NAMALWA (cell line): ENCODE measurements at places on chromosomes 2 and 18.

DNA sequence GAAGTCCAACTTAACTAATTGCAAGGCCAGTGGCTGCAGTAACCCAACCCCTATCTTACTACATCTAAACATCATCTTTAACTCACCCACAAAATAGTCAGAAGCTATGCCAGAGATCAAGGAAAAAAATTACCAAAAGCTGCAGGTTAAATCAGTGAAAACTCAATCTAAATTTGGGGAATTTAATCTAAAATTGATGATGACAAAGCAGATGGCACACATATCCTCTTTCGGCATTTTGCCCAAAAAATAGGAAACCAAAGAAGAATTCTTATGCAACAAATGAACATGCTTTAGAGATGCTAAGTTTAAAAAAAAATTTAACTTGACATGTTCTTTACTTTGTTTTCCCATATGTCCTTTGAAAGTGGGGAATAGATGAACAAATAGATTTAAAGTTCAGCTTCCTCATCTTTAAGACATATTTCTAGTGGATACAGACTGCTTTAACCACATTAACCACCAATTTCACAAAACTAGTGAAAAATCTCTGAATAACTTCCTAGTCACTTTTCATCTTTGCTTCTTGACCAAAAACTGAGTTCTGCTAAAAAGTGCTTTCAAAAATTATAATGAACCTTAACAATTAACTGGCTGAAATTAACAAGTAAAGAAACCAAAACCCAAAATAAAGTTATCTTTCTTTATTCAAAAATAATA, 74.3 kb upstream of the CCDC150 start:
- DNase-seq = no peak

GRCh38 chr2:47420214-47420613, 17.3 kb downstream of the MSH2 start:
- no peak for DNase-seq

DNA sequence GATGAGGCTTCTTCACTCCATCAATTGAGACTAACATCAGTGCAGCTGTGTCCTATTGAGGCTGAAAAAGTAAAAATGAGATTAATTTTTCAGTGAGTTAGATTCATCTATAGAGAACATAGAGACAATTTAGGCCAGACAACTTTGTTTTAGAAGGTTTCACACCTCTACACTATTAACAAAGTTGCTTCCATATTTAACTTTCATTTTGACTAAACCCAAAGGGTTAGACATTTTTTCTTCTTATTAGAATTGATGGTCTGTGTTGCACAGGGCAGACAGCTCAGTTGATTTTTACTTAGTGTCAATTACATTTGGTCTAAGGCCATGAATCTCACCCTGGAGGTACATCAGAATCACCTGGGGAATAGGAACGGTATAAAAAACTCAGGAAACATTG, 130.2 kb upstream of the NXPH2 start:
- DNase-seq = no peak

GRCh38 chr2:119181791-119182445, 23.4 kb upstream of the C1QL2 start:
- no peak for DNase-seq

GRCh38 chr2:37679072-37679695, 7.7 kb upstream of the CDC42EP3 start:
- DNase-seq = no peak

DNA sequence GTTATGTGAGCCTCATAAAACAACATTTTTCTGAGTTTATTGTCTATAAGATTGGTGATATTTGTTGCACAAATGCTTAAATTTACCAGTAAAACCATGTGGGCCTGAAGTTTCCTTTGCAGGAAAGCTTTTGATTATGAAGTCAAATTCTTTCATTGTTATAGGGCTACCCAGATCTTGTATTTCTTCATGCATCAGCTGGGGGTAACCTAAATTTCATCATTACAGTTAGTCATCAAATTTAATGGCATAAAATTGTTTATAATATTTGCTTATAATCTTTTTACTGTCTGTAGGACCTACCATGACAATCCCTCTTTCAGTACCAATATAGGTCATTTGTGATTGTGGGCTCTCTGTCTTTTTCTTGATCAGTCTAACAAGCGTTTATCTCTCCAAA, 47.8 kb downstream of the SMAD2 start:
- no peak for DNase-seq

DNA sequence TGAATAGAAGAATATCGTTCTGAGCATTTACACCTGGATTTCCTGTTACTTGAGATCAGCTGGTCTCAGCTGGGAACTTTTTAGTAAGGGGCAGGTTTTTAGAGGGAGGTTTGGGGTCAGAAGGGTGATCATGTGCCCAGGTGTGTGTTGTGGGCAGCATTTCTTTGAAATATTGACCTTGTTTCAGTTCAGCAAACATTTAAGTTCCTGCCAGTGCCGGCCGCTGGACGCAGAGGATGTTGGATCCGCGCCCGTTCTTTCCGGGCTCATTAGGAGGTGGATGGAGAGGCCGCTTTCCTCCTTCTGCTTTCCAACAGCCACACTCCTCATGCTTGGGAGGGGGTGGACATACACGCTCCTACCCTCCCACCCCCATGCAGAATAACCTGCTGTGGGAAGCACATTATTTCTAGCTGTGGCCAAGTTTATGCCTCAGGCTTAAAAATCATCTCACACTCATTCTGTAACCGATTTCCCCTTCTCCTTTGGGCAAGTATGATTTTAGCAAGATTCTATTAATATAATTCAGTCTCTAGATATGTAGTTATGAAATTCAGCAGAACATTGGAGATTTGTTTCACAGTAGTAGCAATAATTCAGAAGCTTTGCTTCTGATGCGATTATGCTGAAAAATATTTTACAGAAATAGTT, 131.4 kb downstream of the ZNF236 start:
- no peak for DNase-seq

- no peak for DNase-seq
These were observed 2.1 kb downstream of the IL1B start for GRCh38 chr2:112834396-112835037.

GRCh38 chr18:79068341-79068936, 755 bp upstream of the ATP9B start:
- no peak for DNase-seq

- DNase-seq = peak; percentile 45
These were observed 4.3 kb downstream of the GAD1 start for GRCh38 chr2:170820757-170821530.

GRCh38 chr2:172000696-172001361, 1.1 kb downstream of the METAP1D start:
- DNase-seq = no peak

DNA sequence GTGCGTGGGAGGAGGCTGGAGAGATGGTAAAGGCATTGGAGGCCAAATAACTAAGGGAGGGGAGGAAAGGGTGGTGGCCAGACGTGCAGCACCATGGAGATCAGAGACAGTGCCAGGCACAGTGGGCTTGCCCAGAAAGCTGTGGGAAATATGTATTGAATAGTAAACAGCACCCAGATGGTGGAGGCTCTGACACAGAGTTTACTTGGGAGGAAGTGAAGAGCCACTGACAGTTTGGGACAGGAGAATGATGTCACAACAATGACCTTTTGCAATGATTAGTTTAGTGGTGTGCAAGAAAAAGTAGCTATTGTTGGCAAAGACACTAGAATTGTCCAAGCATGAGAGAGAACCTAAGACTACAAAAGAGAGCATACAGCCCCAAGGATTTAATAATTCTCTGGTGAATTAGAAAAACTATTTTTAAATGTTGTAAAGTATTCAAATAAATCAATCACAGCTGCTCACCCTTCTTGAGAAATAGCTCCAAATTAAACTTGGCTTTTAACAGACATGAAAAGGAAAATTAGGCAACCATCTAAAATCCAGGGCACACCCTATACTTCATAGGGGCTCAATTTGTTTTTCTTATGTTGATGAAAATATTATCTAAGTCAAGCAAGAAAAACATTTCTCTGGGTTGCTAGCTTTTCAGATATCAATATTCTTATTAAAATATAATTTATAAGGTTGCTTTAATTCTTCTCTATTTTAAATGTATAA, 458.7 kb upstream of the HNRNPA3 start:
- no peak for DNase-seq

GRCh38 chr2:13056259-13056843, 339.6 kb downstream of the TRIB2 start:
- DNase-seq = peak; percentile 54

DNA sequence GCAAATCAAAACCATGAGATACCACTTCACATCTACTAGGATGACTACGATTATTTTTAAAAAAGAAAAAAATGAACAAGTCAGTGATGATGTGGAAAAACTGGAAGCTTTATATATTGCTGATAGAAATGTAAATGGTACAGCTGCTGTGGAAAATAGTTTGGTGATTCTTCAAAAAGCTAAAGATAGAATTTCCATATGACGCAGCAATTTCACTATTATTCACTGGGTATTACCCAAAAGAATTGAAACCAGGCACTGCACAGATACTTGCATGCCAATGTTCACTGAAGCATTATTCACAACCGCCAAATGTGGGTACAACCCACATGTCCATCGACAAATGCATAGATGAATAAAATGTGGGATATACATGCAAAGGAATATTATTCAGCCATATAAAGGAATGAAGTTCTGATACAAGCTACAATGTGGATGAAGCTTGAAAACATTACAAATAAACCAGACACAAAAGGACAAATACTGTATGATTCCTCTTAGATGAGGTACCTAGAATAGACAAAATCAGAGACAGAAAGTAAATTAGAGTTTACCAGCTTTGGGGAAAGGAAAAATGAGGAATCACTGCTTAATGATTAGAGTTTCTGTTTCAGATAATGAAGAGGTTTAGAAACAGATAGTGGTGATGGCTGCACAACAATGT, 11.1 kb downstream of the RTTN start:
- no peak for DNase-seq

GRCh38 chr2:20071397-20072383, 20.3 kb upstream of the LAPTM4A start:
- no peak for DNase-seq

- no peak for DNase-seq
These were observed 38.2 kb downstream of the AOX1 start for GRCh38 chr2:200624026-200624425.

DNA sequence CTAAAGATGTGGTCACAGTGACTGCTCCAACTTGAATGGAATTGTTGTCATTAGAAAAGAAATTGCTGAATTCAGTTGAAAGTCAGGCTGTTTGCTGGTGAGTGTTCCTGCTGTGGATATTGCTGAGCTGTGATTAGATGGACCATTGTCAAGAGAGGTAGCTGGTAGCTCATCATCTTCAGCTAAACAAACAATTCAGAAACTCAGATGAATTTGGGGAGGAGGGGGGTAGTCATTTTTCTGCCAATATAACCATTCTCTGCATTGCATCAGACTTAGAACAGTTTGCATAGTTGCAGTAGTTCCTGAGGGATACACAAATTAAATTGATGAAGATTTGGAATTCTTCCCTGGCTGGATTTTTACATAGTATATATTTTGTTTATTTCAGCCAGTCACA, 108.3 kb downstream of the MTCL1 start:
- no peak for DNase-seq

- DNase-seq = no peak
These were observed 830 bp downstream of the CYB5A start for GRCh38 chr18:74290794-74291471.

- no peak for DNase-seq
These were observed 38.0 kb downstream of the KYNU start for GRCh38 chr2:142915502-142915901.

DNA sequence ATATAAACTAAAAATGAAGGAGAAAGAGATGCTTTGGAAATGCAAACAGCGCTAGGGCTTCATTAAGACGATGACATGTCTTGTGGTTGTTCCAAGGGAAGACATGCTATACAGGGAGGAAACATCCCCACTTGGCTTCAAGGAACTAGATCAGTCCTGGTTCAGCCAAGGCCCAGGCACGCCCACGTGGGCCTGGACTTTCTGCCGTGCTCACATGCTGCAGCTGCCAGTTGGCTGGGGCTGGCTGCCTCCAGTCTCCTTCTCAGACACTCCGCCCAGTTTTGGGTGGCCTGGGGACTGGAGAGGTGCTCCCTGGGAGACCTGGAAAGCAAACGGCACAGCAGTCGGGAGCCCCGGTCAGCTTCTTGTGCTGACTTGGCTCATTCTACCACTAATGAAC, 109.6 kb downstream of the GLI2 start:
- DNase-seq = no peak

DNA sequence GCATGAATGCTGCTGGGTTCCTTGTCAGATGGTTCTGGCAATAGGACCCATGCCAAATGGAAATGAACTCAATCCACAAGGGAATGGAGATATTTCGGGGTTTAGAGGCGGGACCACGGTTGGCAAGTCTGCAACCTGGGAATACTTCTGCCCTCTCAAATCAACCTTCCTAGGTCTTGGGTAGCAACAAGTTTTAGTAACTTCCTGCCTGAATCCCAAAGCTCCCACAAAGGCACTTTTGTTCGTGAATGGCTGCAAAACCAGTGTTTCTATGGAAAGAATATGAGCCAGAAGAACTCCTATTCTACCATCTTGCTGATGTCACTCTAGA, 790.1 kb upstream of the SLC8A1 start:
- no peak for DNase-seq

DNA sequence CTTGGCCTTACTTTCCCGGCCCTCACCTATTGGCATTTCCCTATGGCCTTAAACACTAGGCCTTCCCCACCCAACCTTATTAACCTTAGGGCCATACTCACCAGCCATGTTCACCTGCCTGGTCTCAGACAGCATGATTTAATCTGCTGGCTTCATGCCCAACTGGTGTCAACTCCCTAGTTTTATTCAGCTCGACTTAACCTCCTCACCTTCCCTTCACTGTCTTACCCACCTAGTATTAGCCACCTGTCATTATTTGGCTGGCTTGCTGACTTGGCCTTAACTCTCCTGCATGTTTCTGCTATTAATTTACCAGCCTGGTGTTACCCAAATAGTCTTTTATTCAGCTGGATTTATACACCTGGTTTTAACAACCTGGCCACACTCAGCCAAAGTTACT, 136.0 kb upstream of the ZSWIM2 start:
- no peak for DNase-seq

DNA sequence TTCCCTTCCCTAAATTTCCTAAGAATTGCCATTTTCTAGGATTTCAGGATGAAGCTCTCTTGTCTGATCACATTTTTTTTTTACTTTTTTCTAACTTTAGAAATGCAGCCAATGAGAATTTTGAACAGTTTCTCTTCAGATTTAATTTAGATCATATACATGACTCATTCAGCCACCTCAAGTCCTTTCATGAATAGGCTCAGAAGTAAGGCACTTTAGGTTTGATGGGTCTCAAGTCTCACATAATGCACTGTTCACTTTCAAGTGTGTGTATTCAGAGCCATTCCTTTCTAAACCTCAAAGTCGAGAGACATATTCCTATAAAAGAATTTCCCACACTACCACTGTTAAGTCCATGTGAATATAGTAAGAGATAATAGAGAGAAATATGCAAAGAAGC, 614.1 kb upstream of the VRK2 start:
- DNase-seq = no peak

GRCh38 chr2:212863185-212863588, 288.2 kb downstream of the IKZF2 start:
- peak; percentile 89 for DNase-seq

GRCh38 chr18:45828917-45829811, 3.7 kb downstream of the SIGLEC15 start:
- DNase-seq = no peak

- no peak for DNase-seq
These were observed 29.0 kb downstream of the GRHL1 start for GRCh38 chr2:9980520-9980919.

- peak; percentile 77 for DNase-seq
These were observed 1.0 kb downstream of the UBR3 start for GRCh38 chr2:169828141-169828811.

GRCh38 chr2:199490049-199490448, 32.3 kb upstream of the SATB2 start:
- DNase-seq = no peak

GRCh38 chr2:27932396-27932795, 41.9 kb downstream of the BABAM2 start:
- DNase-seq = no peak

GRCh38 chr2:230770804-230771203, 58.2 kb downstream of the CAB39 start:
- DNase-seq = no peak
